ENCODE measurements at places on chromosomes 7 and 10. TPM values are rescaled to one million over a fixed set of nuclear protein-coding genes. Genes with fewer than 3 reads are reported as not detected.
A peak's percentile ranks its signal among the peaks of the same experiment; 100 is the strongest.

Gene CYP2C19
- not detected for total RNA-seq

- DNase-seq, result no peak
Measured at GRCh38 chr7:47318395-47319182, 263.3 kb downstream of the TNS3 start.

GRCh38 chr10:103181244-103181643 is 11.8 kb downstream of the NT5C2 start:
- no peak for DNase-seq

DNA sequence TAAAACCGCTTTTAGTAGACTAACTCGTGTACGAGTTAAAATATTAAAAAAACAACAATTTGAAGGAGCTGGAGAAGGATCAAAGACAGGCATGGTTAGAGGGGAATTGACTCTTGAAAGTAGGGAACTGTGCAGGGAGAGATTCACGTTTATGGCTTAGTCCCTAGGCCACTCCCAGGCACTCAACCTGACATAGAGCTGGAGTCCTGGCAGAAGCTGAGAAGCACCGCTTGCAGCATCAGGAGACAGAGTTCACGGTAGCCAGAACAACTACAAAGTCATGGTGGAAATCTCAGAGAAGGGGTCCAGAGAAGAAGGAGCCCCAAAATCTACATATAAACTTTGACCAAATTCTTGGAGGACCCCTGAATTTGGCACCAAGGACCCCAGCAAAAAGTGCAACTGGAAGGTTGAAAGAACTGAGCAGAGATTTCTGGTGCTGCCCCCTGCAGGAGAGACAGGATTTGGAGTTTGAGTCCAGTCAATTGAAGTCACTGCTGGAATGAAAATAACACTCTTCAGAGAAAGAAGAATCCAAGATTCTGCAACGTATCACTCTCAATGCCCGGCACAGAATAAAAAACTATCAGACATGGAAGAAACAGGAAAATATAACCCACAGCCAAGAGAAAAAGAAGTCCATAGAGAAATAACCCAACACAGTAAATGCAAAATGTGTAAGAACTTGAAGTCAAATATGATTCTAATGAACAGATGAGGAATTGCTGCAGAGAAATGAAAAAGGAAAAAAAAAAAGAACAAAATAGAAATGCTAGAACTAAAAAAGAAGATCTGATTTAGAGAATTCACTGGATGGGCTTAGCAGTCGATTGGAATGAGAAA is 493.3 kb upstream of the PODXL start:
- DNase-seq, result peak; percentile 69
